ENCODE measurements at places on chromosomes 12 and 14.

GRCh38 chr14:103540821-103541708 lies 12.1 kb downstream of the TRMT61A start:
- DNase-seq, result no peak

DNA sequence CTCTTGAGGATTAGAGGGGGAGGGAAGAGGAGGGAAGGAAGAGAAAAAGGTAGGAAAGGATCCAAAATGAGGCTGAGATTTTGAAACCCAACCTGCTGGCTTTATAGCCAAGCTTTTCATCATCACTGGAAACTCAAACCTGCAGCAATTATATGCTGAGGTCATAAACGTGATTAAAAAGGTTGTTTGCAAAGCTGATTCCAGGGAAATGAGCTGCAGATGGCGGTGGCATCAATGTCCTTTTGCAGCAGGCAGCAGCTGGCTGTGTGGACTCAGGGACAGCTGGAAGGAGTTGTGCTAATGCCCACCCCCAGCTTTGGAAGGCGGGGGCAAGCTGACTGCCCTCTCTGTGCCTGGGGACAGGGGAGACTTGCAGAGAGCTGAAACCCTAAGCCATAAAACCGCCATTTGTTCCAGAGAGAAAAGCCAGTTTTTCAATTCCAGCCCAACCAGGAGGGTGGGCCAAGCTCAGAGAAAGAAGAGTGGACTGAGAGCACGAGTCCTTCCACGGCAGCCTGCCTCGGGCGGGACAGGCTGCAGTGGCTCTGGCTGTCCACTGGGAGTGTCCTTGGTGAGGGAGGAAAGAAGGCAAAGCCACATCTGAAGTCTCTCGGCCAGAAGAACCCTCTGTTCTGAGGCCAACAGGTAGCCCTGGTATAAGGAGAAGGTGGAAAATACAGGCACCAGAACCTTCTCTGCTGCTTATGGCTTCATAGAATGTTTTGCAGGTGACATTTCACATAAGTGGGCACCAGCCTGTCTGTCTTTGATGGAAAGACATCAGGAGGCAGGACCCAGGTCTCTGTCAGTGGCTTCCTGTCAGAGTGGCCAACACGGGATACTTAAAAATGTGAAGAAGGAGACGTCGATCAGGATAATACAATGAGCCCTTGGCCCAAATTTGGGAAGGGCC lies 90.7 kb downstream of the SINHCAF start:
- DNase-seq, result no peak

DNA sequence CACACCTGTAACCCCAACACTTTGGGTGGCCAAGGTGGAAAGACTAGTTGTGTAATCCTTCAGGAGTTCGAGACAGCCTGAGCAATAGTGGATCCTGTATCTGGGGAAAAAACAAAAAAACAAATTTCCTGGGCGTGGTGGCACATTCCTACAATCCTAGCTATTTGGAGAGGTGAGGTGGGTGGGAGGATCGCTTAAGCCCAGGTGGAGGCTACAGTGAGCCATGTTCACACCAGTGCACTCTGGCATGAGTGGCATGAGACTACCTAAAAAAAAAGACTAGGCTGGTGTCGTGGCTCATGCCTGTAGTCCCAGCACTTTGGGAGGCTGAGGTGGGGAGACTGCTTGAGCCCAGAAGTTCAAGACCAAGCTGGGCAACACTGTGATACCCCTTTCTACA lies 17.2 kb downstream of the PTGES3 start:
- DNase-seq, result no peak

- no peak for DNase-seq
These were observed 12.3 kb downstream of the KCTD10 start for GRCh38 chr12:109464642-109465351.

DNA sequence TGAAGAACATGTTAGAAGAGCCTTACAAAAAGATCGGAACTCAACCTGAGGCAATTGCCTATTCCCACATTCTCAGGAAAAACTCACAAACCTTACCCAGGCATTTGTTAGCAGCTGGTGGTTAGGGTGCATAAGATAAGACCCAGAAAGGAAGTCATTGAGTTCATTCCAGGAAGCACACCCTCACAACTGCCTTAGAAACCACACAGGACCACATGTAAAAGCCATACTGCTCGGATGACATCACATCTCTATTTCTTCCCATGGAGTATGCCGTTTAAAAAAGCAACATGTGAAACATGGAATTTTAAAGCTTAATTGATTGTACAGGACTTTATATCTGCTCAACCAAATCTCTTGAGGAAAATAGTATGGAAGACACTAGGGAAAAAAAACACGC lies 411.2 kb downstream of the DAD1 start:
- no peak for DNase-seq

- DNase-seq, result no peak
These were observed 117.1 kb upstream of the PTPRB start for GRCh38 chr12:70754330-70754741.
